Naive thymus-derived CD8-positive, alpha-beta T cell (primary cell): ENCODE measurements at places on chromosomes 16 and 17.

DNA sequence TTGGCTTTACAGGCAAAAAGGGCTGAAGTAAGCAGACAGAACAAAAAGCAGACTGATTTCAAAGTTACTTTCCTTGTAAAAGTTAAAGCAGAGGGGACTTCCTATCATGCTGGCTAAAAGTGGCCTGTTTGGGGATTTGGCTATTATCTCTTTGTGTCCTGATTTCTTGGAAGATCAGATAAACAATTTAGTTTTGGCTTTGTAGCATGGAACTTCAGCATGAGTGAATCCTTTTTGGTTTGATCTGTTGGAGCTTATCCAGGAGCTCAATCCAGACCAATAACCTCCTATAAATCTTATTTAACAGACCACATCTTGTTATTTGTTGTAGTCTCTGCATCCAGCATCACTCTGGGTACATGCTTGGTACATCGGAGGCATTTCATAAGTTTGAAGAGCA lies 8.9 kb upstream of the RNF112 start:
- no peak overlapping the region for H3K4me3 ChIP-seq
- H3K27ac ChIP-seq, result no peak overlapping the region
- peaks cover 2% of the 10 kb centered on the region for H3K27me3 ChIP-seq
- H3K36me3 ChIP-seq, result no peaks in the 10 kb centered on the region
- no peaks in the 10 kb centered on the region for H3K4me1 ChIP-seq

GRCh38 chr17:9079461-9080103 lies 58.3 kb downstream of the NTN1 start:
- H3K27me3 ChIP-seq, result no peaks in the 10 kb centered on the region
- no peak overlapping the region for H3K4me3 ChIP-seq
- H3K4me1 ChIP-seq, result peaks cover 33% of the 10 kb centered on the region
- DNase-seq, result no peak
- peak overlapping the region; percentile 65 for H3K27ac ChIP-seq

- no peak overlapping the region for H3K4me3 ChIP-seq
- H3K27me3 ChIP-seq, result peaks cover 45% of the 10 kb centered on the region
- no peak overlapping the region for H3K27ac ChIP-seq
- no peak for DNase-seq
- H3K4me1 ChIP-seq, result no peaks in the 10 kb centered on the region
These were observed 180.0 kb downstream of the CHD9NB start for GRCh38 chr16:52872731-52873130.

DNA sequence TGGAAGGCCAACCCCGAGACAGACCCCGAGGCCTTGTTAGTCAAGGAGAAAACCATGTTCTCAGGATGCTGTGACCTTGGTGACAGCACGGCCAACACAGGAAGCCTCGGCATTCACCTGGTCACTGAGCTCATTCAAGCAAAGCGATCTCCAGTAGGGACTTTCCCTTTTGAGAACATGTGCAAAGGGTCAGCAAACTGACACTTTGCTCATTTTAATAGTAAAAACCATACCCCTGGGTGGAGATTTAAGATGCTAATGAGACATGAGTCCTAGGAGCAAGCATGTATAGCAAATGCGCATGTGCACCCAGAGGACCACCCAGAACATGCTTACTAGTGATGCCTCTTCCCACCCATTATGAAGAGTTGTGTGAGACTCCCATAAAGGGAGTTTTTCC lies 5.7 kb upstream of the SULT1A2 start:
- H3K27me3 ChIP-seq, result no peaks in the 10 kb centered on the region
- H3K27ac ChIP-seq, result no peak overlapping the region
- H3K4me3 ChIP-seq, result no peak overlapping the region
- H3K36me3 ChIP-seq, result no peaks in the 10 kb centered on the region

- H3K36me3 ChIP-seq, result no peaks in the 10 kb centered on the region
- peaks cover 8% of the 10 kb centered on the region for H3K27me3 ChIP-seq
These were observed 23.8 kb upstream of the MYH13 start for GRCh38 chr17:10396524-10397163.

GRCh38 chr16:31354394-31355291 lies at the start of gene ITGAX:
TSS of gene ITGAX (plus strand) at chr16:31355176. CDS start at chr16:31355255, 79 bp downstream.
- H3K4me3 ChIP-seq, result peak within 1 kb of the TSS; percentile 60
- H3K36me3 ChIP-seq, result no peaks in the 10 kb centered on the region
- peak; percentile 46 for DNase-seq

GRCh38 chr17:77437017-77437416 lies 296.2 kb downstream of the SEC14L1 start:
- peaks cover 9% of the 10 kb centered on the region for H3K36me3 ChIP-seq
- peak overlapping the region; percentile 98 for H3K4me3 ChIP-seq
- no peaks in the 10 kb centered on the region for H3K27me3 ChIP-seq
- peak overlapping the region; percentile 99 for H3K27ac ChIP-seq
- H3K4me1 ChIP-seq, result peaks cover 92% of the 10 kb centered on the region
- DNase-seq, result no peak

- H3K27ac ChIP-seq, result no peak overlapping the region
- no peak for DNase-seq
- H3K27me3 ChIP-seq, result no peaks in the 10 kb centered on the region
- H3K36me3 ChIP-seq, result no peaks in the 10 kb centered on the region
- H3K4me1 ChIP-seq, result peaks cover 6% of the 10 kb centered on the region
- no peak overlapping the region for H3K4me3 ChIP-seq
These were observed 26.9 kb downstream of the GPT2 start for GRCh38 chr16:46911038-46911437.

DNA sequence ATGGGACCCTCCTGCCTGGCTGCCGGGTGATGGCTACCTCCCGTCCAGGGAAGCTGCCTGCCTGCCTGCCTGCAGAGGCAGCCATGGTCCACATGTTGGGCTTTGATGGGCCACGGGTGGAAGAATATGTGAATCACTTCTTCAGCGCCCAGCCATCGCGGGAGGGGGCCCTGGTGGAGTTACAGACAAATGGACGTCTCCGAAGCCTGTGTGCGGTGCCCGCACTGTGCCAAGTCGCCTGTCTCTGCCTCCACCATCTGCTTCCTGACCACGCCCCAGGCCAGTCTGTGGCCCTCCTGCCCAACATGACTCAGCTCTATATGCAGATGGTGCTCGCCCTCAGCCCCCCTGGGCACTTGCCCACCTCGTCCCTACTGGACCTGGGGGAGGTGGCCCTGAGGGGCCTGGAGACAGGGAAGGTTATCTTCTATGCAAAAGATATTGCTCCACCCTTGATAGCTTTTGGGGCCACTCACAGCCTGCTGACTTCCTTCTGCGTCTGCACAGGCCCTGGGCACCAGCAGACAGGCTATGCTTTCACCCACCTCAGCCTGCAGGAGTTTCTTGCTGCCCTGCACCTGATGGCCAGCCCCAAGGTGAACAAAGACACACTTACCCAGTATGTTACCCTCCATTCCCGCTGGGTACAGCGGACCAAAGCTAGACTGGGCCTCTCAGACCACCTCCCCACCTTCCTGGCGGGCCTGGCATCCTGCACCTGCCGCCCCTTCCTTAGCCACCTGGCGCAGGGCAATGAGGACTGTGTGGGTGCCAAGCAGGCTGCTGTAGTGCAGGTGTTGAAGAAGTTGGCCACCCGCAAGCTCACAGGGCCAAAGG lies 36.8 kb downstream of the NLRC5 start:
- DNase-seq, result no peak
- H3K27ac ChIP-seq, result peak overlapping the region; percentile 77
- H3K27me3 ChIP-seq, result no peaks in the 10 kb centered on the region
- no peaks in the 10 kb centered on the region for H3K36me3 ChIP-seq
- peak overlapping the region; percentile 43 for H3K4me3 ChIP-seq

GRCh38 chr17:76469076-76469990 lies 1.9 kb downstream of the AANAT start:
- peaks cover 15% of the 10 kb centered on the region for H3K36me3 ChIP-seq
- H3K27me3 ChIP-seq, result no peaks in the 10 kb centered on the region
- H3K27ac ChIP-seq, result no peak overlapping the region
- H3K4me3 ChIP-seq, result no peak overlapping the region

DNA sequence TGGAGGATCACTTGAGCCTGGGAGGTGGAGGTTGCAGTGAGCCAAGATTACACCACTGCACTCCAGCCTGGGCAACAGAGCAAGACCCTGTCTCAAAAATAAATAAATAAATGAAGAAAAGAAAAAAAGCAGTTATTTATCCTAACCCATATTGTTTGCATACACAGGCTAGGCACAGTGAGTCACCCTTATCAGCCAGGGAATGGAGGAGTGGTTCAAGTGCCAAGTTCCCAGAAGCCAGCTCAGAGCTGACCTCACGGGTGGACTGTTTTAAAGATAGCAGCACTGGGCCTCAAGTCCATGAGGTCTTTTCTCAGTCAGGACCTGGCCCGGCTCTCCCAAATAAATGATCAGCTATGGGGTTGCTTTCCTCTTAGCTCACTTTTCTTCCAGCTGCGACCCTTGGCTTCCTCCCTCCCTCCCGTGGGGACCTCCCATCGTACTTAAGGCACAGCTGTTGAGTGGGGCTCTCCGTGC lies 22.6 kb upstream of the MGAT5B start:
- H3K27me3 ChIP-seq, result peaks cover 36% of the 10 kb centered on the region
- peaks cover 1% of the 10 kb centered on the region for H3K36me3 ChIP-seq
- peaks cover 1% of the 10 kb centered on the region for H3K4me1 ChIP-seq
- no peak overlapping the region for H3K4me3 ChIP-seq

GRCh38 chr16:6377956-6378355 lies 954.7 kb upstream of the RBFOX1 start:
- H3K4me1 ChIP-seq, result no peaks in the 10 kb centered on the region
- no peaks in the 10 kb centered on the region for H3K36me3 ChIP-seq
- no peaks in the 10 kb centered on the region for H3K27me3 ChIP-seq
- no peak overlapping the region for H3K4me3 ChIP-seq

DNA sequence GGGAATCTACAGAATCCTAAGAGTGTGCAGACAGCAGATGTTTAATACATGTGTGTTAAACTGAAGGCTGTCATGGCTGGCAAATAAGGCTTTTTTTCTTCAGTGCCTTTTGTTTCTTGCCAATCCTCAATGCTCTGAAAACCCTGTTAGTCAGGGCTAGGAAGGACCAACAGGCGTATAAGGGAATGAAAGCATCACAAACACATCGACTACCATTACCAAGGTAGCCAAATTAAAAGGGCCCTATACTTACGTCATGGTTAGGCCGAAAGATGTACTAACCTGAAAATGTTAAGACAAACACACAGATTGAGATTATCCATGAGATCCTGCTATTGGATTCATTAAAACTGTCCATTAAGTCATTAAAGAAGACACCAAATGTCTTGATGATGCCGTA lies 13.1 kb downstream of the SLC16A6 start:
- H3K4me1 ChIP-seq, result peaks cover 22% of the 10 kb centered on the region
- no peak overlapping the region for H3K4me3 ChIP-seq

GRCh38 chr17:68398691-68399637 lies 58.3 kb downstream of the WIPI1 start:
- no peak overlapping the region for H3K27ac ChIP-seq
- no peak for DNase-seq
- H3K4me1 ChIP-seq, result peaks cover 15% of the 10 kb centered on the region
- H3K27me3 ChIP-seq, result no peaks in the 10 kb centered on the region
- H3K4me3 ChIP-seq, result peak overlapping the region; percentile 16
- peaks cover 17% of the 10 kb centered on the region for H3K36me3 ChIP-seq

DNA sequence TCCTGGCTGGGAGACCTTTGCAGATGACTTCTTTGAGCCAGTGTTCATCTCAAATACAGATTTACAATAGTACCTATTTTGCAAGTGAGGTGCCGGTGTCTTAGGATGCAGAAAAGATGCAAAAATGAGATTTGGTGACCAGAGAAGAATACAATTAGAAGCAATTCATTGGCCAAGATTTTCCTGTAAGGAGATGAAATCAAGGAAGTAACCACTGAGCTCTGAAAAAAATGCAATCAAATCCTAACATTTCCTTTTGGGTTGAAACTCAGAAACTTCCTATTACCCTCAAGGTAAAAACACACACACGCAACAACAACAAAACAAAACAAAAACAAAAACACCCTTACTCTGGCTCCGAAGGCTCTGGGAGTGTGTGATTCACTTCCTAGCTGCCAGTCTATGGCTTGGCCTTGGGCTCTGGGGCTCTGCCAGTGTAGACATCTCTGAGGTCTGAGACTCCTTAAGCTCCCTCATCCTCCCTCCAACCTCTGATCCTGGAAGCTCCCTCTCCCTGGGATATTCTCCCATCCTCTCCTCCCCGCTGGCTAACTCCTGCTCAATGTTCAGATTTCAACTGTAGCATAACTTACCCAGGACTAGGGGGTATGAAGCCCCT lies 16.8 kb upstream of the MT4 start:
- no peak for DNase-seq
- peaks cover 7% of the 10 kb centered on the region for H3K4me1 ChIP-seq
- no peaks in the 10 kb centered on the region for H3K36me3 ChIP-seq
- no peaks in the 10 kb centered on the region for H3K27me3 ChIP-seq

- H3K27me3 ChIP-seq, result no peaks in the 10 kb centered on the region
- H3K36me3 ChIP-seq, result no peaks in the 10 kb centered on the region
- no peak overlapping the region for H3K4me3 ChIP-seq
- peaks cover 36% of the 10 kb centered on the region for H3K4me1 ChIP-seq
- no peak overlapping the region for H3K27ac ChIP-seq
- no peak for DNase-seq
These were observed 14.0 kb upstream of the COTL1 start for GRCh38 chr16:84631886-84632285.

DNA sequence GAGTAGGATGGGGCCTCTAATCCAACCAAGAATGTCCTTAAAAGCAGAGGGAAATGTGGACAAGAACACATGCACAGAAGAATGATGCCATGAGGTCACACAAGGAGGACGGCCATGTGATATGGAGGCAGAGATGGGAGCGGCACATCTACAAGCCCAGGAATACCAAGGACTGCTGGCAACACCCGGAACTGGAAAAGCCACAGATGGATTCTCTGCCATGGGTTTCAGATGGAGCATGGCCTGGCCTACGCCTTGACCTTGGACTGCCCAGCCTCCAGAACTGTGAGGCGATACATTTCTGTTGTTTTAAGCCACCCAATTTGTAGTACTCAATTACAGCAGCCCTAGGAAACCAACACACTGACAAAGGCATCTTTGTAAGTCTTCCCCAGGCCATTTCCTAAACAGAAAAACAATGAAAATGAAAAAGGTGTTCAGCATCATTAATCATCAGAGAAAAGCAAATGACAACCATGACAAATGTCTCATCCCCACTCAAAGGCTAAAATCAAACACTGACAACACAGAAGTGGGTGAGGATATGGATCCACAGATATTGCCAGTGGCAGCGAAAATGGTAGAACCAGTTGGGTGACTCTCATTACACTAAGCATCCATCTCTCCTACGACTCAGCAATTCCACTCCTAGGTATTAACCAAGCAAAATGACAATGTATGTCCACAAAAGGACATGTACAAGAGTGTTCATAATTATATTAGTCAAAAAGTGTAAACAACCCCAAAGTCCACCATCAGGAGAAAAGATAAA lies 76.9 kb upstream of the CNEP1R1 start:
- no peaks in the 10 kb centered on the region for H3K4me1 ChIP-seq
- no peak overlapping the region for H3K4me3 ChIP-seq
- peaks cover 11% of the 10 kb centered on the region for H3K27me3 ChIP-seq
- H3K36me3 ChIP-seq, result no peaks in the 10 kb centered on the region

DNA sequence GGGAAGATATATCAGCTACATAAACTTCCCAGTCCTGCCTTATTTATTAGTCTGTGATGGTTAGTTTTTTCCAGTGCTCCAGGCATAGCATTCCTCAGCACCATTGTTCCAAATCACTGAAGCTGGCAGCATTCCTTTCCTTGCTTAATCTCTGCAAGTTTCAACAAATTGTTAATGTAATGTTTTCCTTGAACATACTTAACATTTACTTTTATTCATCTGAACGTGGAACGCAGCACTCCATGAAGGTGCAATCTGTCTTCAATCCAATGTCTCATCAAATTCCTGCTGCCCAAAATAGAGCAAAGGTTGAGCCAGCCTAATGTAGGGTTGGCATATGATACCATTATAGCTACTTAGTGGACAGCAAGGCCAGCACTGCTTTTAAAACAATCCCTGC lies 441.1 kb upstream of the RBFOX1 start:
- H3K27me3 ChIP-seq, result no peaks in the 10 kb centered on the region
- H3K36me3 ChIP-seq, result no peaks in the 10 kb centered on the region
- no peak for DNase-seq
- H3K4me3 ChIP-seq, result no peak overlapping the region
- no peaks in the 10 kb centered on the region for H3K4me1 ChIP-seq
- H3K27ac ChIP-seq, result no peak overlapping the region
